ENCODE measurements at places on chromosomes 3 and 15.

DNA sequence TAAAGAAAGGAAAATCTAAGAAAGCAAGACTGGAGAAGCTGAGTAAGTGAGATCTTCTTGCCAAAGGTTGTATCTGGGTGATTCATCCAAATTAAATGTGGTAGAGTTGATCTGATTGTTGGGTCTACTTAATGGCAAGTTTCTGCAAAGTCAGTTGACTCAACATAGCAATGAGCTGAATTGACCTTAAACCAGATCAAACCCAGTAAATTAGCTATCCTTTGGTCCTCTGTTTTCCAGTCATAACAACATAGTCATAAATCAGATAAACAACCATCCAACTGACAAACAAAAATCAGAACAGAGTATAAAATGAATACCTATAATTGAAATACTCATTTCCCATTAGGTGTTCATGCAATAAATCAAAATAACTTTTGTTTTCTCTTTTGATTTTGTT lies 142.6 kb upstream of the CFAP20DC start:
- no peak for DNase-seq

- no peak for DNase-seq
These were observed 32.0 kb upstream of the MBNL1 start for GRCh38 chr3:152236716-152237115.

GRCh38 chr3:141738891-141739363 lies 829 bp downstream of the RNF7 start:
- DNase-seq = no peak

DNA sequence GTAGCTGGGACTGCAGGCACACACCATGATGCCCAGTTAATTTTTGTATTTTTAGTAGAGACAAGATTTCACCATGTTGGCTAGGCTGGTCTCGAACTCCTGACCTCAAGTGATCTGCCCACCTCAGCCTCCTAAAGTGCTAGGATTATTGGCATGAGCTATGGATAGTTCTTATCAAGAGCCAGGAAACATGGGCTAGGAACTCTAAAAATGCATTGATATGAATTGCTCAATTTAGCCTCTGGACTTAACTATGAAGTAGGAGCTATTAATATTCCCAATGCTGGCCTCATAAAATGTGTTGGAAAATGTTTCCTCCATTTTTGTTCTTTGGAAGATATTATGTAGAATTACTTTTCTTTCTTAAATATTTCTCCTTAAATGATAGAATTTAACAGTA lies 82.8 kb upstream of the PEX5L start:
- no peak for DNase-seq

DNA sequence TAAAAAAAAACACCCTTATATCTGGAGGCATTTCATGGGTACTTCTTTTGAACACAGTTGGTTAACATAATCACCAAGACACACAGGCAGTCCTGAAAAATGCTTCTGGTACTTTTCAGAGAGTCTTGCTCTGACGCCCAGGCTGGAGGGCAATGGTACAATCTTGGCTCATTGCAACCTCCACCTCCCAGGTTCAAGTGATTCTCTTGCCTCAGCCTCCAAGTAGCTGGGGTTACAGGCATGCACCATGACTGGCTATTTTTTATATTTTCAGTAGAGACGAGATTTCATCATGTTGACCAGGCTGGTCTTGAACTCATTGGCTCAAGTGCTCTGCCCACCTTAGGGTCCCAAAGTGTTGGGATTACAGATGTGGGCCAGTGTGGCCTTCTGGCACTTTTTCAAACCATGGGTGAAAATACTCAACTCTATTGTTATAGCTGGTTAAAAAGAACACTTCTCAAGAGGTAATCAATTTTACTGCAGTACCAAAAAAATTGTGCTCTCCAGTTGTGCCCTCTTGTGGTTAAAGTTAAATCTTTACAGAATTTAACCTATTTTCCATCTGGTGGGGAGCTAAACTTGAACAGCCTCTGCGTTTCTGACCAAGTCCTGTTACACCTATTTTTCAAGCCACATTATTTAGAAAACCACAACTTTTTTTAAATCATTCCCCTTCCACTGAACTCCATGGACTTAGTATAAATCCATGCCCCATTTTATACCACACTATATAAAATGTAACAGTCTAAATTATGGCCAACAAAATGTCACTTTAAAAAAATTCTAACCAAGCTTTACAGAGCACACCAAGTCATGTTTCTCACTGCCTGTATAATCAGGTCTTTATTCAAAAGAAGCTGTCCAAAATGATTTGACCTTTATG lies 1.2 kb upstream of the SNAPC5 start:
- no peak for DNase-seq

DNA sequence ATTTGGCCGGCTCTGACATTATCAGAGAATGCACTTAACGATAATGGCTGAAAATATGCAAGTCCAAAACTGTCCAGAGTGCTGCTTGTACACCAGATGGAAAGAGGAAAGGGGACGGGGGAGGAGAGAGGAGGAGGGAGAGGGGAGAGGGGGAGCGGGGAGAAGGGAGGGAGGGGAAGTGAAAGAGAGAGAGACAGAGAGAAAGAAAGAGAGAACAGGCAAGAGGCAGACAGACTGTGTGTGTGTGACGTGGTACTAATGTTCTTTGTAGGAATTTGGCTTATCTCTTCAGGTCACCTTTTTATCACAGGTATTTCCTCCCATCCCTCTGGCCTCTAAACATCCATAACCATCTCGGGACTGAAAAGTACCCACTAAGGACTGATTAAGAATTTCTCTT lies 75.1 kb upstream of the LMOD3 start:
- DNase-seq = no peak

- DNase-seq = no peak
These were observed 114.0 kb downstream of the FOXB1 start for GRCh38 chr15:60118146-60118545.

GRCh38 chr3:40047406-40047805 lies 238.0 kb downstream of the MYRIP start:
- no peak for DNase-seq

DNA sequence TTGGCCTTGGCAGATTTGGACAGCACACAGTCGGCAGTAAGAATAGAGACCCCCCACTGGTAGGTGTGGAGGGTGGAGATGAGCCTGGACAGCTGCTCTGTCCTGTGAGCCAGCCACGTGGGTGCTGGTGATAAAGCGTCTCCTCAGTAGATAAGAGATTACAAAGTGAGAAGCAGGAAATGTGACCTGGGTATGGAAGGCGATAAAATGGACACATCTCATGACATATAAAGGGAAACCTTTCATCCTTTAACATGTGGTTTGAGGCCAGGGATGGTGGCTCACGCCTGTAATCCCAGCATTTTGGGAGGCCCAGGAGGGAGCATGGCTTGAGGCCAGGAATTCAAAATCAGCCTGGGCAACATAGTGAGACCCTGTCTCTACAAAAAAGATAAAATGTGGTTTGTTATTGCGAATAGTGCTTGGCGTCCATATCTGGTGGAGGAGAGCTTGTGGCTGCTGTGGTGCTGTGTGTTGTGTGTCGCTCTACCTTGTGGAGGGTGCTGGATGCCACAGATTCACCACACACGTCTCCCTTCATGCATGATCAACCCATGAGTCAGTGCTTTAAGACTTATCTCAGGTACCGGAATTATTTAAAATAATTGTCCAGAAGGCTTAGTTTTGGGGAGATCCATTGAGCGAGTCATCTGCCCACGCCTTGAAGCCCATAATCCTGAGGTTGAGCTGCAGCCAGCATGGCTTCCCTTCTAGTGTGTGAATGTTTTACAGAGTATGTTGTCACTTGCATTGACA lies 157.0 kb downstream of the GABRG3 start:
- no peak for DNase-seq

DNA sequence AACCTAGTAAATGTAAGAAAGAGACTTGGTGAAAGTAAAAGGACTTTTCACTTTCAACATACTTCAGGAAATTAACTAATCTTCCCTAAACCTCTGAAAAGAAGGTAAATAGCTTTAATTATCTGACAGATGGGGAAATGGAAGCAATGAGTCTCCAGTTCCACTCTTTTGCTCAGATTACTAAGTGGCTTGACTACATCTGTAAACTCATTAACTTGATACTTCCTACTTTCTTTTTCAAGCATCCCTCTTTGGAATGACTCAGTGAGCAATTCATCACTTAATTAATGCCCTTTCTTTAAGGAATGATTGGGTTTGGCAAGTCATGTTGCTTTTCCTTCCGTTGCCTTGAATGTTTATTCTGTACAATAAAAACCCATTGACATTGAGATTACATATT lies 234.2 kb downstream of the GRM7 start:
- no peak for DNase-seq

- DNase-seq = no peak
These were observed 8.6 kb downstream of the PLA2G4E start for GRCh38 chr15:42012241-42012640.

- no peak for DNase-seq
These were observed 139.3 kb downstream of the ADAMTS17 start for GRCh38 chr15:100202309-100202960.

DNA sequence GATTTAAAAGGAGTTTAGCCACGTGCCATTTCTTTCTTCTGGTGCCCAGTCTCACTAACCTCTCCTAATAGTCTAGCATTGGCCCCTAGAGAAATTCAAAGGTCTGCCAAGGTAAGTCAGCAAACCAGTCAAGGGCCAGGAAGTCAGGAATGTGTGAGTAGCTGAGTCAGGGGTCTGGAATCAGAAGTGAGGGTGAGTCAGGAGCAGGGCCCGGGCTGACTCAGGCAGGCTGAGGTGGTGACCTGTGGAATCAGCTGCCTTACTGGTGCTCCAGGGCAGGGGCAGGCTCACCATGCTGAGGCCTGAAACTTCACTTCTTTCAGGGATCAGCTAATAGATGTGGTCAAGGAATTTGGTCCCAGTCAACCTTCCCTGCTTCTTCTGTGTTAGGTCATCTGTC lies 105.8 kb upstream of the MYZAP start:
- no peak for DNase-seq

- no peak for DNase-seq
These were observed 62.8 kb downstream of the THBS1 start for GRCh38 chr15:39643727-39644126.

DNA sequence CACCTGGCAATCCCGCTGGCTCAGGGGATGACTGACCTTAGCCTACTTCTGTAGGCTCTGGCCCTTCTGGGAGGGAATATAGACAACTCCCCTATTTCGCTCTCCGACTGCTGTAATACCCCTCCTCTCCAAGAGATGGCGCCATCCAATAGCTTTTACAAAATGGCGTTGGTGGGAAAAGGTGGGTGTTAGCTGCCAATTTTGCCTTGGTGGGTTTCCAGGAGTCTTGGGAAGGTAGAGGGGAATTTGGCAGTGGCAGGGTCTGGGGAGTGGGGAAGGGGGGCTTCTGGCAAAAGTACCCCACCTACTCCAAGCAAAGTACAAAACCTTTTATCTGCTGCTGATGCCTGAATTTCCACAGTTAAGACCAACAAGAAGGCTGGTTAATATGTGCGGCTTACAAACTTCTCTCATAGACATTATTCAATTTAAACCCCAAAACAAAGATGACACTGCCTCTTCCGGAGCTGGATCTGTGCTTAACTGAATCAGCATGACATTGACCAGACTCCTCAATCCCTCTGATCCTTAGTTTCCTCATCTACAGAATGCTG lies 62.1 kb downstream of the RASGRF1 start:
- DNase-seq = peak; percentile 39

- DNase-seq = no peak
These were observed 10.6 kb upstream of the SLC9C1 start for GRCh38 chr3:112304611-112305010.

- DNase-seq = peak; percentile 42
These were observed 966 bp downstream of the MYO1E start for GRCh38 chr15:59371458-59372351.

GRCh38 chr3:67995206-67995605 lies 340.8 kb upstream of the SUCLG2 start:
- no peak for DNase-seq

DNA sequence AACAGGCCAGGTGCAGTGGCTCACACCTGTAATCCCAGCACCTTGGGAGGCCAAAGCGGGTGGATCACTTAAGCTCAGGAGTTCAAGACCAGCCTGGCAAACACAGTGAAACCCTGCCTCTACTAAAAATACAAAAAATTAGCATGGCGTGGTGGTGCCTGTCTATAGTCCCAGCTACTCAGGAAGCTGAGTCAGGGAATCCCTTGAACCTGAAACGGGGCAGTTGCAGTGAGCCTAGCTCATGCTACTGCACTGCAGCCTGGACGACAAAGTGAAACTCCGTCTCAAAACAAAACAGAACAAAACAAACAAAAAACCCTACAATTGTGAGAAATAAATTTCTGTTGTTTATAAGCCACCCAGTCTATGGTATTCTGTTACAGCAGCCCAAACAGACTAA lies 94.7 kb downstream of the PIK3CB start:
- DNase-seq = no peak

GRCh38 chr15:99452728-99453636 lies 112.8 kb upstream of the MEF2A start:
- DNase-seq = peak; percentile 29

GRCh38 chr3:69566275-69566674 lies 173.0 kb upstream of the MITF start:
- DNase-seq = no peak

- no peak for DNase-seq
These were observed 67.1 kb downstream of the TOP2B start for GRCh38 chr3:25597535-25598101.

Data from activated T-cell treated with anti-CD3 and anti-CD28 coated beads, Interleukin-2, amount 50 U/mL, for 24 hours (primary cell).